ENCODE measurements at places on chromosomes 6 and 20.

GRCh38 chr20:47278907-47279348, 77.6 kb downstream of the ZMYND8 start:
- H3K27me3 ChIP-seq = no peaks in the 10 kb centered on the region
- peaks cover 13% of the 10 kb centered on the region for H3K4me1 ChIP-seq
- no peak overlapping the region for H3K4me3 ChIP-seq
- peak overlapping the region; percentile 72 for H3K27ac ChIP-seq

DNA sequence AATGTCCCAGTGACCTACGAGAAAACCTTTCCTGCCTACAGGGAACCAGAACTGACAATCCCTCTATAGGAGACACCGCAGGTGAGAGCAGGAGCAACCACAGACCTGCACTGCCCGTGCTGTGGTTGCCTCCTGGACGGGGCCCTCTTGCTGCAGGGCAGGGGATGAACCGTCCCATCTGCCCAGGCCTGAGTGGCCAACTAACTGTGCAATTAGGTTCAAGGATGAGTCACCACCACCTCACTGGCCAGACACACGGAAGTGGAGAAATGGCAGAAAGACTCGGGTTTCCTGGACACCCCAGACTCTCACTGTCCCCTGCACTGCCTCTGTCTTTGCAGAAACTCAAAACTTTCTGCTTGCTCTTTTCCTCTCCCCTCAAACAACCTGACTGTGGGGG, 13.8 kb upstream of the HLA-G start:
- DNase-seq = no peak
- H3K4me1 ChIP-seq = no peaks in the 10 kb centered on the region
- no peak overlapping the region for H3K4me3 ChIP-seq
- H3K36me3 ChIP-seq = no peaks in the 10 kb centered on the region
- H3K27me3 ChIP-seq = no peaks in the 10 kb centered on the region
- H3K27ac ChIP-seq = no peak overlapping the region

- H3K36me3 ChIP-seq = no peaks in the 10 kb centered on the region
- H3K27me3 ChIP-seq = no peaks in the 10 kb centered on the region
- H3K4me3 ChIP-seq = no peak overlapping the region
- peak; percentile 80 for DNase-seq
Measured at GRCh38 chr6:18990059-18990978, 603.2 kb downstream of the RNF144B start.

GRCh38 chr6:39471954-39472659, 149.6 kb upstream of the KCNK16 start:
- H3K27me3 ChIP-seq = no peaks in the 10 kb centered on the region
- peaks cover 7% of the 10 kb centered on the region for H3K4me1 ChIP-seq
- H3K27ac ChIP-seq = peak overlapping the region; percentile 19
- no peaks in the 10 kb centered on the region for H3K36me3 ChIP-seq

DNA sequence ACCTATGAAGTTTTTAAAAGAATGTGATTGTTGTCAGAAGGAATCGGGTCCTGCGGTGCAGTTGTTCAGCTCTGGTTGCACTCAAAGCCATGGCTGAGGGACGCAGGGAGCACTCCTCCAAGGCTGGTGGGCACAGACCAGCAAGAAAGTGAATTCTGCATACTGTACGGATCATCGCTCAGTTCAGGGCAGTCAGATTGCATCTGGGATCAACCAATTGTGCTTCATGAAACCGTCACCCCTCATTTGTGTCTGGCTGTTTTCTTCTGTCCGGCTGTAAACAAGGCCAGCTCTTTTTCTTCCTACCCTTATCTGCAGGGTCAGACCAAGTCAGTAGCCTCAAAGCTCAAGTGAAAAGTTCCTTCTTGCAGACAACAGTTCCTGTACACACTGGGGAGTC, 478.3 kb downstream of the TFAP2A start:
- H3K27me3 ChIP-seq = no peaks in the 10 kb centered on the region
- no peak overlapping the region for H3K4me3 ChIP-seq
- no peaks in the 10 kb centered on the region for H3K4me1 ChIP-seq
- DNase-seq = no peak
- H3K27ac ChIP-seq = no peak overlapping the region

DNA sequence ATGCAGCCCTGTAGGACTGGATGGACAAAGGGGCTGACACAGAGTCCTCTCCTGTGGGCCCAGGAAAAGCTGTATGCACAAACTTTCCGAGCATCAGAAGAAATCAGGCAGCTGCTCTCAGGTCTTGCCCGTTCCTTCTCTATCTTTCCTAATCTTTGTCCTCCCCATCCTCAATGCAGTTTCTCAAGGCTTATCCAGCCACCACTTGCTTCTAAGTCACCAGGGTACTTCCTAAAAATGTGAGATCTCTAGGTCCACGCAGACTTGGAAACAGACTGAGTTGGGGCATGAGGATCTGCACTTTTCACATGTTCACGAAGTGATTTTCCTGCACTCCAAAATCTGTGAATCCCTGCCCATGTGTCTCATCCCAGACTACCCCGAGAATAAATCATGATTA, 394.5 kb upstream of the SLC35B3 start:
- no peak overlapping the region for H3K4me3 ChIP-seq
- H3K27ac ChIP-seq = no peak overlapping the region
- DNase-seq = no peak
- H3K4me1 ChIP-seq = no peaks in the 10 kb centered on the region
- H3K27me3 ChIP-seq = no peaks in the 10 kb centered on the region

- H3K4me1 ChIP-seq = no peaks in the 10 kb centered on the region
- no peak overlapping the region for H3K4me3 ChIP-seq
- no peak overlapping the region for H3K27ac ChIP-seq
- H3K27me3 ChIP-seq = no peaks in the 10 kb centered on the region
- DNase-seq = no peak
Measured at GRCh38 chr20:40986774-40987173, 41.8 kb upstream of the TOP1 start.

DNA sequence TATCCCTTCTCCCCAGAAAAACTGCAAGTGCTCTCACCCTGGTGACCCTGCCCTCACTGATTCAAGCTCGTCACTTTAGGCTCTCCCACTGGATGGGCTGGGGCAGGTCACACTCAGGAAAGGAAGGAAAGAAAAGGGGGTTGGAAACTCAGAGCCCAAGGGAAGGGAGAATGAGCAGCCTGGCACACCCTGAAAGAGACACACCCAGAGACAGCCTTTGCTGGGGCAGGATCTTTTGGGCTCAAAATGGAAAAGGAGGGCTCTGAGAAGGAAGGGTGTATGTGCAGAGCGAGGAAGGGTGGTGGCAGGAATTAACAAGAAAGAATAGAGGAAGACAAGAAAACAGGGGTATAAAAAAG, 2.5 kb downstream of the PPP1R18 start:
- H3K36me3 ChIP-seq = peaks cover 38% of the 10 kb centered on the region
- peak overlapping the region; percentile 98 for H3K27ac ChIP-seq
- H3K4me3 ChIP-seq = peak overlapping the region; percentile 96
- no peak for DNase-seq

- H3K27me3 ChIP-seq = no peaks in the 10 kb centered on the region
- H3K4me1 ChIP-seq = no peaks in the 10 kb centered on the region
- no peaks in the 10 kb centered on the region for H3K36me3 ChIP-seq
Measured at GRCh38 chr6:75084018-75084417, 121.8 kb downstream of the COL12A1 start.

DNA sequence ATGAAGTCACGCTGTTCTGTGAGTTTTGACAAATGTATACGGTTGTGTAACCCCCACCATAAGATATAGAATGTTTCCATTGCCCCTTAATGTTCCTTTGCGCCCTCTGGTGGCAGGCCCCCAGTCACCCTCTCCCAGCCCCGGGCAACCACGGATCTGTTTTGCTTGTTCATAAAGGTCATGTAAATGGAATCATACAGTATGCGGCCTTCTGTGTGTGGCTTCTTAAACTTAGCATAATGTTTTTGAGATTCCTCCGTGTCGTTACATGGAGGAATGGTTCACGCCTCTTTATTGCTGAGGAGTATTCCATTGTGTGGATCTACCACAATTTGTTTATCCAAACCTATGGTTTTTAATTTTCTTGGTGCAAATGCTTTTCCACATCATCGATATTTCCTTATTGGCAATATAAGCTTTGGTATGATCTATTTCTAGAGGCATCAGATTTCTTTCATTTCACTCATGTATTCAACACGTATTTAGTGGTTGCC, 28.4 kb downstream of the LYRM2 start:
- no peak overlapping the region for H3K4me3 ChIP-seq
- peak; percentile 54 for DNase-seq
- H3K36me3 ChIP-seq = peaks cover 23% of the 10 kb centered on the region
- H3K27me3 ChIP-seq = no peaks in the 10 kb centered on the region
- no peak overlapping the region for H3K27ac ChIP-seq
